ENCODE measurements at places on chromosomes 12 and 14.

DNA sequence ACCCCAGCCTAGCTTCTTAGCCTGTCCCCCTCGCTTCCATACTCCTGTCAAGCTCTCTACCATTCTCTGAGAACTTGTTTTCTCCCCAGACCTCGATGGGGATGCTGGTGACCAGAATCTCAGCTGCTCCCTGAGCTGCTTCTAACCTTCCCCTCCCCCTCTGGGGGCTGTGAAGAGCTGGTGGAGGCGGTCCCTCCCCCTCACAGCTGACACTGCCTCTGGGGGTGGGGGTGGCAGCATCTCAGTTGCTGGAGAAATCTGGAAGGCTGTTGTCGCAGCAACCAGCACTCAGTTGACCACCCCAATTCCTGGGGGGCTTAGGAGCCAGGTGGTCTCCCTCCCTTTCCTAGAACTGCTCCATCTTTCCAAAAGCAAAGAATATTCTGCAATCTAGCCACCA is 4.7 kb downstream of the PPP1R1A start:
- no peak for DNase-seq

DNA sequence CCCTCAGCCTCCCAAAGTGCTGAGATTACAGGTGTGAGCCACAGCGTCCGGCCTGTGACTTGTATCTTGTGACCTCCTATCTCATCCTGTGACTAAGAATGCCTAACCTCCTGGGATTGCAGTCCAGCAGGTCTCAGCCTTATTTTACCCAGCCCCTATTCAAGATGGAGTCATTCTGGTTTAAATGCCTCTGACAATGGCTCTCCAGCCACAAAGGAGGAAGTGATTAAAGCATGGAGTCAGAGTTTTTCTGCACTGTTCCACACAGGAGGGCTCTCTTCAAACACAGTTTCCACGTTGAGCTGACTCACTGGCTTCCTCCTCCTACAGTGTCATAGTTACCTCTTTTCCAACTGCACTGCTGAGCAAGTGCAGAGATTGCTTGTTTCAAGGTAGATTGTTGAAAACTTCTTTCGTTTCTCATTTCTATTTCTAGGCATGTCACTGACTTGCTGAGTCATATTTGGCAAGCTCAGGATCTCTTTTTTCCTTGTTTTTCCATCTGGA is 383.8 kb downstream of the PCNX1 start:
- peak; percentile 51 for DNase-seq

DNA sequence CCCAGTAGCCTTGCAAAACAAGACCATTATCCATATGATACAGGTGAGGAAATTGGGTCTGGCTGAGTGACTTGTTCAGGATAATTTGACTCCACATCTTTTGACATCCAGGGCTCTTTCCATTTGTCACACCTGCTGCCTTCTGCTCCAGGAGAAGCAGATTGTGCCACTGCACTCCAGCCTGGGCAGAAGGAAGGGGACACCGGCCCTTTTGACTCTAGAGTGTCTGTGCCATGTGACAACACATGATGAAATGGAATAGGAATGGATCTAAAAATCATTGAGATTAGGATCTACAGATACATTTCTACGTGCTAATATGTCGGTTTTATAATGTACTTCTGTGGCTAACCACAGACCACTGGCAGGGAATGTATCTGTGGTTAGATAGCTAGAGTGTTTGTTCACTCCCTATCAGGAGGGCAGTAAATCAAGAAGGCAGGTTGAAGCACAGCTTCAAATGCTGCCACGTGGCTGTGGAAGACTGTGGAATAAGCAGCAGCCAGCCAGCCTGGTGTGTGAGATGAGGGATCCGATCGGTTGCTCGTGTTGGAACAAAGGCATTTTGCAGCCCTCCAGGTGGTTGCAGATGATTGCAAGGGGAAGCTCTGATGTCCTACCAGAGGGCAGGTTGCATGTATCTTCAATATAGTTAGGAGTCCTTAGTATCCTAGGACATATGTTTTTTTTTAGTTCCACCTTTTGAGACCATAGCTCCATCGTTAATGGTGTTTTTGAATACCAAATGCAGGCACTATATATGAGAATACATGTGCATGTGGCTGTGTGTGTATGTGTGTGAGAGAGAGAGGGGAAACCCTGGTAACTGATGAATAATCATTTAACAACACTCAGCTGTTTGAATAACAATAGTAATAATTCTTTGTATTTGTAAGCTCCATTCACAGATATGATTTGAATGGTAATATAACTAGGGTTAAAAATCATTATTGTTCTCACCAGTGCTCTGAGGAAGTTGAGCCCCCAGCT is 28.6 kb downstream of the EML1 start:
- no peak for DNase-seq

- DNase-seq = no peak
Measured at GRCh38 chr14:69242311-69243224, 17.4 kb upstream of the GALNT16 start.

- DNase-seq = no peak
Measured at GRCh38 chr12:50927356-50927755, 25.0 kb upstream of the HIGD1C start.

- DNase-seq = no peak
Measured at GRCh38 chr14:63438065-63438757, 105.0 kb downstream of the PPP2R5E start.

DNA sequence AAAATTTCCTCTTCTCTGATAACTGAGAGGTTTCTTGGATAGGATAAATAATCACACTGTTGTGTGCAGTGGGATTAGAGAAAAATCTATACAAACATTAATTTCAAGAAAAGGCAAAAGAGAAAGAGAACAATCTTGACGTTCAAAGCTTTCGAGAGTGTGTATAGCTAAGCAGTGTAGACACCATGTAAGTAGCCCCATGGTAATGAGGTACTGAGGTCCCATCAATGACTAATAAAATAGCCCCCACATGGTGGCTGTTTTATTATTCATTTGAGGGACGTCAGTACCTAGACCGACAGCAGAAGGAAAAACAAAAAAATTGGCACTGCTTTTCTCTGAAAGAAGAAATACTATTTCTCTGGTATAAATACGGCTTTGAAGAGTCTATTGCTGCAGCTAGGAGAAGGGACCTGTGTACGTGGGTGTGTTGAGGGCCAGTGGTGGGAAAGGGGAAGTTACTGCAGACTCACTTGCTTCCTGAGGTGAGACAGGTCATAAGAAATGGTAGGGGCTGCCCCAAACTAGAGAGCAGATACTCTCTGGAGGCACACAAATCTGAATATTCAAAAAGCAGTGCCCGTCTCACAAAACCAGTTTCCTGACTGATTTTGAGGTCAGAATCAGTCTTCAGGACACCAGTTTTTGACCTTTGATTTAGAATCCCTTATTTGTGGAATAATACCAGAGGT is 339.8 kb downstream of the EMP1 start:
- no peak for DNase-seq

GRCh38 chr12:57496822-57497221 is 9.0 kb downstream of the MARS1 start:
- DNase-seq = no peak

DNA sequence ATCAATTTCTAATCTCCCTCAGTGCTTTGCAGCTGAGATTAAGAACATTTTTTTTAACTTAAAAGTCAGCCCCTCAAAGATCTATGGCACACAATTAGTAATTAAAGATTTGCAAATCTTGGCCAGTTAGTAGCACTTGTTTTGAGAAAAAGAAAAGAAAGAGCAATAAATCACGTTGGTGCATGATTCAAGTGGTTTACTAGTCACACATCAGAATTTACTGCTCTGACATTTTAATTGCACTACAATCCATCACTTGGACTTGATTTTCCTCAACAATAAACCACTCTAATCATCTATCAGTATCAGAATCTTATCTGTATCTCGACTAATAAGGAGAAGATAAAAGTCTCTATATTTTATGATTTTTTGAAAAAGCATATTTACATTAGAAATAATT is 154.3 kb downstream of the HELB start:
- DNase-seq = no peak

DNA sequence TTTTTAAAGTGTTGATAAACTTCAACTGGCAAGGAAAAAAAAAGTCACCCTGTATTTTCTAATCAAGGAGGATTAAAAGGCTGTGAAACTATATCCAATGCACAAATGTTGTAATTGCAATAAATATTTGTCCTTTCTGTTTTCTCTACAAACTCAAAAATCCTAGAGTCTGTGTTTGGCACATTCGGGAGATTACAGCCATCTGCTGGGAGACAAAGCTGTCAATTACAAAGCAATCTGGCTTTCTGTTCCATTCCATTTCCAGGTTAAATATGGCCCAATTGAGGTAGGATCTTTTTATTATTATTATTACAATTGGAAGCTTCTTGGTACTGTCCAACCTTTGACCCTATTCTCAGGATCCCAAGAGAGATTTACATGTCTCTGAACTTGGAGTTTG is 295.9 kb downstream of the DIO2 start:
- DNase-seq = peak; percentile 50

- DNase-seq = no peak
Measured at GRCh38 chr14:53921027-53921426, 35.6 kb downstream of the BMP4 start.

DNA sequence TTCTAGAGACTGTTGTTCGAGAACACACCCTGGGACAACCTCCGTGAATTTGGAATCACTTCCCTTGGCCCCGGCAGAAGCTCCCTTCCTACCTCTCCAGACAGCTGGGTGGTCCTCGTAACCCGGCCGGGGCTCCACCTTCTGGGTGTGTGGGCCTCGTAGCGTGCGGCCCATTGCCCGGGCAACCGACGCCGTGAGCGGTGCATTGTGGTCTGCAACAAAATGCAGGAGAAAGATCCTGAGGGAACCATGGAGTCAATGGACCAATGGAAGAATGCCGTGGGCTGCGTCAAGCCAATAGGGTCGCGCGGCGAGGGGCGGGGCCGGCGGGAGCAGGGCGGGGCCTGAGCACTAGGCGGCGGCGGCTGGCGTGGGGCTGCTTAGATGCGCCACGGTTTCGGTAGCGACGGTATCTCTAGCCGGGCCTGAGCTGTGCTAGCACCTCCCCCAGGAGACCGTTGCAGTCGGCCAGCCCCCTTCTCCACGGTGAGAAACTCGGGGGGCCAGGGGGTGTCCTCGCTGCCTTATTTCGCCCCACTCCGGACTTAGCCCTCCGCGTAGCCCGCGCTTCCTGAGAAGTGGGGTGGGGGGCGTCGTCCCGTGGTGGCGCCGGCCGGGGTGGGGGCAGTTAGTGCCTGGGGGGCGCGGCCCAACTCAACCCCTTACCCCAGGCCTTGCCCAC is at the start of gene DYNLL1:
Gene DYNLL1, plus strand, starts transcription at position 383 of the 682 bp plus-strand sequence. CDS start 309 bp downstream, outside the sequence.
- peak; percentile 93 for DNase-seq

DNA sequence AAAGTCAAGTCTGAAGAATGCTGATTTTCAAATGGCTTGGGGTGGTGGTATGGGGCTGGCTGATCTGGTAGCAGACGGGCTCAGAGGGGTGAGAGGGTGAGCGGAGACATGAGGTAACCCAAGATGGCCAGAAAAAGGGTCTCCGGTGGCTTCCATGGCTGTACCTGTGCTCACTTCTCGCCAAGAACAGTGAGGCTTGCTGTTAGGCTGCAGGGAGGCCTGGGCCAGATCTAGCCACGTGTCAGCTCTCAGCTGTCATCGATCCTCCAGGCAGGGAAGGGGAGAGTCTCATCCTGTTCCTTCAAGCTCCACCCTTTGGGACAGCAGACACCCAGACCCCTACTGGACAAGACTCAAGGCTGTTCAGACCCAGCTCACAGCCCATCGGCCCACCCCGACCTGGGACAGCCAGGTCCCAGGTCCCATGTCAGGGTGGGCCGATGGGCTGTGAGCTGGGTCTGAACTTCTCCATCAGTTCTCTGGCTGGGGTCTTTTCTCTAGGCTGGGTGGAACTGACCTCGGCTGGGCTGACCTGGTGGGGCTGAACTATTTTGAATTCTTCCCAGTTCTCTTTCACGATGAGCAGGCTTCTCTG is 9.0 kb downstream of the LRTM2 start:
- no peak for DNase-seq

GRCh38 chr14:41072776-41073175 is 533.9 kb upstream of the LRFN5 start:
- DNase-seq = no peak

GRCh38 chr14:99515301-99516155 is 34.3 kb downstream of the CCNK start:
- no peak for DNase-seq

DNA sequence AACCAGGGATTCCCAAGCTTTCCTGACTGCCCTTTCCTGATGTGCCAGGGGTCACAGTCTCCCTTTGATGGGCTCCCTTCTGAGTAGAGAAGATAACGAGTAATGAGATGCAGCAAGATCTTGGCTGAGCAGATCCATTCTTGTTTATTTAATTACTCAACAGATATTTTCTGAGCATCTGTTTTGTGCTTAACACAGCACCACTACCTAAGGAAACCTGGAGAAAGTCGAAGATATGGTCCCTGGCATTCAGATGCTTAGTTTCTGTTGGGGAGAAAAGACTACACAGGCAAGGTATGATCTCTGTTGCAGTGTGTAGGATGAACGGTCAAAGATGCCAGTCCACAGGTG is 3.9 kb downstream of the AJUBA start:
- DNase-seq = no peak

GRCh38 chr12:91523831-91524230 is 341.2 kb upstream of the DCN start:
- no peak for DNase-seq

- DNase-seq = no peak
Measured at GRCh38 chr12:123748661-123749060, 13.4 kb upstream of the DNAH10 start.

- DNase-seq = no peak
Measured at GRCh38 chr12:2912216-2912575, 21.5 kb downstream of the TULP3 start.

- no peak for DNase-seq
Measured at GRCh38 chr12:66030217-66030781, 100.3 kb downstream of the LLPH start.

DNA sequence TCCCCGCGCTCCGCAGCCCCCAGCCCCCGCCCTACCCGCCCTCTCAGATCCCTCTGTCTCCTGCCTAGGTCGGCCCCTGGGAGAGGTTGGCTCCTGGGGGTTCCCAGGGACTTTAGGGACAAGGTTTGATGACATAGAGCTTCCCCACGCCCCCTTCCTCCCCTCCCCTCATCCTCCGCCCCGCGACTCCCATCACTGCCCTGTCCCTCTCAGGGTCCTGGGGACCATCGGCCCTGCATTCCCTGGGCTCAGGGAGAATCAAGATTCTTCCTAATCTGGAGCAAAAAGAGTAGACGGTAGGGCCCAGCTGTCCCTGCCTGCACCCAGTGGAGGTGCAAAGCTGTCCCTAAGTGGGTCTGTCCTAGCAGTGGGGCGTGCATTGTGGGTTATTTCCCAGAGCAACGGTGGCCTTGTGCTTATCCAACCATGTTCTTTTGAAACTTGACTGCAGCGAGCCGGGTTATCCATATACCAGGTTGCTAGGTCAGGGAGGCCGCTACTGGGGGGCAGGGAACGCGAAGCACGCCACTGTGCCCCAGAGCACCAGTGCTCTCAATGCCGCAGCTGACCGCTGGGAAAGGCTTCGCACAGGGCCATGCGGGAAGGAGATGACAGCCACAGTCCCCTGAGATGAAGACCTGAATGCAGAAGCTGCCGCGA is 124.4 kb upstream of the PRMT8 start:
- DNase-seq = no peak

GRCh38 chr12:34033628-34034296 is 11.5 kb downstream of the ALG10 start:
- DNase-seq = no peak
